ENCODE measurements at places on chromosomes 5 and 9. TPM values are rescaled to one million over a fixed set of nuclear protein-coding genes. Genes with fewer than 3 reads are reported as not detected.

- H3K27me3 ChIP-seq = peaks cover 2% of the 10 kb centered on the region
- no peak for DNase-seq
- peak overlapping the region; percentile 56 for H3K4me3 ChIP-seq
- H3K36me3 ChIP-seq = no peaks in the 10 kb centered on the region
Observed at GRCh38 chr9:114156657-114157421, 1.5 kb downstream of the COL27A1 start.

- H3K27ac ChIP-seq = no peak overlapping the region
- DNase-seq = no peak
Observed at GRCh38 chr9:114216976-114217375, 61.6 kb downstream of the COL27A1 start.

DNA sequence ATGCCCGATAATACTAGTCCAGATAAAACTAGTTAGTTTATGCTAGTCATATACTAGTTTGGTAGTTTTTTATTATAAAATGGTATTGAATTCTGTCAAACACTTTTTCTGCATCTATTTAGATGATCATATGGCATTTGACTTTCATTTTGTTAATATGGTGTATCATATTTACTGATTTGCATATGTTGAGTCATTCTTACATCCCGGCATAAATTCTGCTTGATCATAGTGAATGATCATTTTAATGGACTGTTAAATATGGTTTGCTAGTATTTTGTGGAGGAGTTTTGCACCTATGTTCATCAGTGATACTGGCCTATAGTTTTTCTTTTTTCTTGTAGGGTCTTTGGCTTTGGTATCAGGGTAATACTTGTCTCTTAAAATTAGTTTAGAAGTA, 365.6 kb downstream of the TAF11L14 start:
- H3K27me3 ChIP-seq = no peaks in the 10 kb centered on the region
- no peak for DNase-seq
- H3K27ac ChIP-seq = no peak overlapping the region

IL9 gene
- not detected for total RNA-seq

DNA sequence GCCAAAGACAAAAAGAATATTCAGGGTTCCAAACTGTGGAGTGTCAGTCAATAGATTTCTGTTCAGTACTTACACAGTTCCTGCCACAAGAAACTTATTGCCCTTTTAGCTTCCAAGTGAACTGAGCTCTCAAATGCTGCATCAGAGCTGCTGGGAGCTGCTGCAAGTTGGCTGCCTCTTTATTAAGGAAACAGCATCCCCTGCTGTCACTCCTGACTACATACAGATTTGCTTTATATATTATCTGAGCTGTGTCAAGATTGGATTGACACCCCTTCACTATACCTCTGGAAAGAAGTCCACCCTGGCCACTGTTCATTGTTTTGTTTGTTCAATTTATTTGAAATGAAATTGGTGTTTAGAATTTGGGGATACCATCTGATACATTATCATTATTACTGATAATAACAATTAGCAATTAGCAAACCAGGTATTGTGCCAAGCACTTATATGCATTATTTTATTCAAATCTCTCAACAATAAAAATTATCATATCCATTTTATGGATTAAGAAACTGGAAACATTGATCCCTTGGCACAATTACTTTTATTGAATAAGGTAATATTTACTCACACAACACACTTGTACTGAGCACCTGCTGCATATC, 16.4 kb upstream of the C5orf58 start:
- H3K4me1 ChIP-seq = no peaks in the 10 kb centered on the region
- H3K27ac ChIP-seq = no peak overlapping the region
- no peaks in the 10 kb centered on the region for H3K36me3 ChIP-seq
- no peak overlapping the region for H3K4me3 ChIP-seq
- no peaks in the 10 kb centered on the region for H3K27me3 ChIP-seq

BICD2 gene
- total RNA-seq = 36.8 TPM

Data from spleen (tissue), 13 donors.